Fibroblast of skin of right biceps (primary cell): ENCODE measurements at places on chromosomes 16 and 17.

- DNase-seq, result no peak
Measured at GRCh38 chr17:82350182-82351030, 8.6 kb upstream of the TEX19 start.

DNA sequence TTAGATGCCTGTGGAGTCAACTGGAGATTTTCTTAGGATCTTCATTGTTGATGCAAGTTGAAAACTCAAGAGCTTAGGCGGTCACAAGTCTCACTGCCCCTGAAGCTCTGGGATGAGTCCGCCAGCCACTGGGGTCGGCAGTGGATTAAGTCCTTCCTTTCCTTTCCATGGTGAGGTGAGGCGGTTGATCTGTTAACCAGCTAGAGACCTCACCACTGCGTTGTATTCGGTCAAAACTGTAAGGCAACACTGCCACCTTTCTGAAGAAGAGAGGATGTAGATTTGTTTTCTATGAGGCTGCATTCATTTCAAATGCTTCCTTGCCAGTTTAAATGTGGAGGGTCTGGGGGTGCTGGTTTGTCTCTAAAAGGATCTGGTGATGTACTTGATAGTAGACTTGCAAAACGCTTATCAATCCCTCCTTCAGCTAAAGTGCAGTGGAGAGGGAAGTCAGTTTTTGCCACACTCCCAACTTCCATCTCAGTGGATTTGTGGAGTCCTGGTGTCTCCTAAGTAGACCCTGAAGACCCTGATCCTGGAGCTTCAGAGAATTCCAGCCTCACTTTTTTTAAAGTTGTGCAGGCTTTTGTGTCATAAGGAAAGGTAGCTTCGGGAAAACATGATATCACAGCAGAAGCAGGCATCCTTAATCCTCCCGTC, 1.7 kb downstream of the MYOCD start:
- DNase-seq, result peak; percentile 82

DNA sequence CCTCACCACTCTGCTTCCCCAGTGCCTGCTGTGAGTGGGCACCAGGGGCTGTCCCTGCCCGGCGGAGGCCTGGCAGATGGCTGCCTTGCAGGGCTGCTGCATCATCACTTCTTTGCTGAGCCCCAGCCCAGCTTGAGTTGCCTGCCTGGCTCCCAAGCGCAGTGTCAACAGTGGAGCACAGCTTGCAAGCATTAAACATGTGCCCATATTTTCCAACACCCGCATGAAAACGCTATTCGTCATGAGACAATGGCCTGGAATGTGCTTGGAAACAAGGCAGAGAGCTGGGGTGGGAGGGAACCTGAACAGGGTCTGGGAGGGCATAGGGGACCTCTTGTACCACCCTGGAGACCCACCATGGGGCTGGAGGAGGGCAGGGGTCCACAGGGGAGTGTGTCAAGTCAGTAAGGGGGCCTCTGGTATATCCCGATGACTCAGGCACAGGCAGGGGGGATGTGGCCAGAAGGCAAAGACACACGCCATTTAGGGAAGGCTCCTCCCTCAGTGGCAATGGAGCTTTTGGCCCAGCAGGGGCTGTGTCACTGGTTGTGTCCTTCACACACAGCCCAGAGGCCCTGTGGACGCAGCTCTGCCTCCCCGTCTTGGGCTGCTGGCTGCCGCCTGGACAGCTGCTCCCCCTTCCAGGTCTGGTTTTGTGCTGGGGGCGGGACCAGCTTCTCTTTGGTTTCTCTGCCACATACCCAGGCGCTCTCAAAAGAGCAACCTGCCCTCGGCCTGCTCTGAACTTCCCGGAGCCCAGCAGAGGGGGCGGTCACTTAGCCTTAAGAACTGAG, 17.4 kb upstream of the MTSS2 start:
- peak; percentile 92 for DNase-seq

DNA sequence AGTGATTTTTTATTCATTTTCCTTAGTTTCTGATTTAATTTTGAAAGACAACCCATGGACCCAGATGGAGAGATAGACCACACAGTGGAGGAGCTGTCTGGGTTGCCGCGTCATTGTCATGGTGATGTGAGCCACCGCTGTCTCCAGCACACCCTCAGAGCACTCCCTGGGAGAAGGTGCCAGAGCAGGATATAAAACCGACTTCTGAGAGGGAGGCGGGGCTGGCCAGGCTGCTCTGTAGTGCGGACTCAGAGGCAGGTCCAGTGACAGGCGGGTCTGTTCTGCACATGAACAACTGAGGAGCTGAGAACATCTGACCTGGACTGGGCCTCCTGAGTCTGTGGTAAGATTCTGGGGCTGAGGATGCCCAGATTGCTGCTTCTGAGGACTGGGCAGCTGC, 216.3 kb upstream of the NLRP1 start:
- DNase-seq, result peak; percentile 44

DNA sequence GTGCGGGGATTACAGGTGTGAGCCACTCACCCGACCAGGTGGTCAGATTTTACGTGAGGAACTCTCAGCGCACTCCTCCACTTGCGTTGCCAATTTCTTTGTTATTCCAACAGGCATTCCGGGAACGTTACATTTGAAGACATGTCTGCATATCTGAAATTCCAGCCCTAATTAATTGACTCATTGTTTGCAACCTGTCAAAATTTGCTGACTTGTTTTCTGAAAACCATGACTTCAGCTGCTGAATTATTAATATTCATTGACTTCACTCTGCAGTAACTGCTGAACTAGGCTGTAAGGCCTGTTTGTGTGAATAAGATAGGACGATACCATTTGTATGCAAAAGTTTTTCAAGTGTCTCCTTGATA, 16.6 kb downstream of the G6PC1 start:
- DNase-seq, result peak; percentile 12

GRCh38 chr17:31339906-31340661, 18.7 kb upstream of the EVI2A start:
- peak; percentile 80 for DNase-seq

- DNase-seq, result no peak
Measured at GRCh38 chr16:14015033-14015432, 56.1 kb upstream of the MRTFB start.

- DNase-seq, result no peak
Measured at GRCh38 chr17:74713171-74713755, 540 bp upstream of the CD300LF start.

DNA sequence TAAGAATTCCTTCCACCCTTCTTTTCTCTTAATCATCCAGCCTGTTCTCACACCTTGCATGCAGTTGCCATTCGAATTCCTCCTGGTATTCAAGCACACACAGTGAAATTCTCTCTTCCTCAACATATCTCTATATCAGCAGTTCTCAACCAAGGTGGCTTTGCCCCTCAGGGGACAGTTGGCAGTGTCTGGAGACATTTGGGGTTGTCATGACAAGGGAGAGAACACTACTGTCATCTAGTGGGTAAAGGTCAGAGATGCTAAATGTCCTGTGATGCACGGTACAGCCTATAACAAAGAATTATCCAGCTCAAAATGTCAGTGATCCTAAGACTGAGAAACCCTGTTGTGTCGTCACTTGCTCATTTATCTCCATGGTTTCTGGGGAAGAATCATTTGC, 94.8 kb upstream of the CPHXL start:
- DNase-seq, result no peak

DNA sequence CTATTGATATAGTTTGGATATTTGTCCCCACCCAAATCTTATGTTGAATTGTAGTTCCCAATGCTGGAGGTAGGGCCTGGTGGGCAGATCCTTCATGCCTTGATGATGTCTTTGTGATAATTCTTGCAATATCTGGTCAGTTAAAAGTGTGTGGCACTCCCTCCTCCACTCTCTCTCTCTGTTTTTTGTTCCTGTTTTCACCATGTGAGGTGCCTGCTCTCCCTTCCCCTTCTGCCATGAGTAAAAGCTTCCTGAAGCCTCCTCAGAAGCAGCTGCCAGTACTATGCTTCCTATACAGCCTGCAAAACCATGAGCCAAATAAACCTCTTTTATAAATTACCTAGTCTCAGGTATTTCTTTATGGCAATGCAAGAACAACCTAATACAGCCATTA, 47.3 kb downstream of the TOM1L2 start:
- DNase-seq, result no peak

DNA sequence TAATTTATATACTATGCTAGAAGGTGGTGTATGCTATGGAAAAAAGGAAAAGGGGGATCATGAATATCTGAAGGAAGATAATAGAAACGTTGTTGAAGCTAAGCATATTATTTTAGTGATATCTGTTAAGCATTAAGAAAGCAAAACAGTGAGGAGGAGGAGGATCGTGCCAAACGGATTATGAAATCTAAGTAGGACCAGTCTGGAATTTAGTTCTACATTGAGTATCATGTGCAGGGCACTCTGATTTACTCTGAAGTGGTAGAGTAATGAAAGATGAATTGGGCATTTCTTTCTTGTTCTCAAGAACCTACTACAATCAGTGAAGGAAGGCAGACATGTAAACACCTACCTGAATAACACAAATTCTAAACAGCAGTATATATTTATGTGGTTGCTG, 195.3 kb downstream of the CYB561 start:
- DNase-seq, result no peak

GRCh38 chr17:81573794-81574642, 21.9 kb upstream of the FAAP100 start:
- DNase-seq, result no peak

GRCh38 chr17:40461732-40462342, 18.6 kb downstream of the IGFBP4 start:
- DNase-seq, result peak; percentile 69

DNA sequence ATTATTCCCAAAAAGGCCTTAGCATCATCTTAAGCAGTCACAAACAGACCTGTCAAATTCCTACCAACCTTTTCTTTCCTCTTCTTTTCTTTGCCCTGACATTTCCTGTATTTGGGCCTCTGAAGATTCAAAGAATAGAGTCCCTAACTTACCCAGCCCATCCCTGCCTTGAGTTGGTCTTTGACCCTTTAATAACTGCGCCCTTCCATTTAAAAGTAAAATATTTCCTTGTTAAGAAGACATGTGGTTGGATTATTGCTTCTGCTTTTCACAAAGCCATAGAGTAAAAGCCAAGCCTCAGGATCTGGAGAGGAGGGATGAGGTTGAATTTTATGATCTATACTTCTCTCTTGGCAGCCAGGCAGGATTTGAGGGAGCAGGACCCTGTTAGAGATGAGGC, 13.2 kb upstream of the CCL23 start:
- DNase-seq, result no peak

- no peak for DNase-seq
Measured at GRCh38 chr16:87956098-87956364, 4.8 kb downstream of the BANP start.

- DNase-seq, result no peak
Measured at GRCh38 chr16:56300242-56300623, 108.9 kb downstream of the GNAO1 start.

DNA sequence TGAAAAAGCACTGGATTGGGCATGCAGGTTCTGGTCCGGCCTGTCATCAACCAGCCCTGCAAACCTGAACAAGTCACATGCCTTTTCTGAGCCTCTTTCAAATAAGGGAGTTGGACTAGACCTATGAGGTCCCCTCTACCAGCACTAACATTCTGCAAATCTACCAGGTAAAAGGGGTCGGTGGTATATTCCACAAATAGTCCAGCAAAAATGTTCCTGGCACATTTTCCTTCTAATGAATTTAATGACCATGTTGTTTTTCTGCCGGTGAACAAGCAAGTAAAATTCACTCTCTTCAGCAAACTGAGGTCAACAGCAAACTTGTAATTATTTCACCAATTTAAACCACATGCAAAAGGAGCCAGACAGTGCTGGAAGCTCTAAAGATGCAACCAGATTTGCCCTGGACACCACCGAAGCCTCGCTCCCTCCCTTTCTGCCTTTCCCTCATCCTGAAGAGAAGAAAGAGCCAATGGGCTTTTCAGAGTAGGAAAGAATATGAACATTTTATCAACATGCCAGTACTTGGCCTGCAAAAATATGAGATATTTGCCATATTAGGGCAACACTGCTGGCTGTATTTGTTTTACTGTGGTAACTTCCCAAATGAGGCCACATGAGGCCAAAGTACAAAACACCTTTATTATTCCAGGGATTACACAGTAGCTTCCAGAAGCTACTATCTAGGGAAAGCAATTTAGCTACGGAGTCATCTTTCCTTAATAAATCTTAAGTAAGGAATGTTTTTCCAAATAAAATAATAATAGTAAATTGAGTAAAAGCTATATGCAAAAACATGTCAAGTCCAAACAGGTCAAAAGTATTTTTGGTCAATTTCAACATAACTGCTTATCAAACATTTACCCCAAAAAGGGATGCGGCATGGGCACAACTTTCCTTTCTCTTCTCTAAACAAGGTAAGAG, 45.0 kb downstream of the USP31 start:
- no peak for DNase-seq

- DNase-seq, result no peak
Measured at GRCh38 chr16:64375391-64375980, 746.4 kb downstream of the CDH11 start.

- no peak for DNase-seq
Measured at GRCh38 chr17:74874615-74875037, 1.8 kb upstream of the FDXR start.

DNA sequence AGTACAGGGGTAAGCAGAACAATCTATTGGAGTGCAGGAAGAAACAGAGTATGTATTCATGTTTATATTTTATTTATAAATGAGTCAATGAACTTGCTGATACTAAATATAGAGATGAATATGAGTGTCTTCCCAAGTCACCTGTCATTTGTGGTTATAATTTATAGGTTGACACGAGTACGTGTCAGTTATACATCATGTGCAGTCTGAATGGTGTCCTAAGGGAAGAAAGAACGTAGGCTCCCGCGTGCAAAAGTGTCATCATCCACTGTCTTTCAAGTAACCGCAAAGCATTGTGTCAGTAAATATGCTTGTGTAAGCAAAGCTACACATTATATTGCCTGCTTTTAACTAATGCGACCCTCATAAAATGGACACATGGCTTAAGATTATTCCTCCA, 786.1 kb downstream of the KCNJ2 start:
- no peak for DNase-seq

DNA sequence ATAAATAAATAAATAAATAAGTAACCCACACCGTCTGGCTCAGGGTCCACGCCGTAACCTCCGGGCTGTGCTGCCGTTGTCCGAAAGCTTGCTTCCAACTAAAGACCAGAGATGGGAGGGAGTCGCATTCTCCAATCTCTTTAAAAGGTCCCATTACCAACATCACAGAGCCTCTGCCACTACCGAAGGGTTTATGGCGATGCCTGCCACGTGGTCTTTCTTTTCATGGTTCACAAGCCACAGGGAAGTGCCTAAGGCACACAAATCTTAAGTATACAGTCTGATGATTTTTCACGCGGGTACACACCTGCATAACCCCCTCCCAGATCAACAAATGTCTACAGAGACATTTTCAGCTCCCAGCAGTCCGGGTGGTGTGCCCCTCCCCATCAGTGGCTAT, 1.4 kb downstream of the COTL1 start:
- no peak for DNase-seq
